ENCODE measurements at places on chromosomes 2 and 18. TPM values are rescaled to one million over a fixed set of nuclear protein-coding genes. Genes with fewer than 3 reads are reported as not detected.

- DNase-seq = no peak
Observed at GRCh38 chr2:235940330-235940729, 227.9 kb downstream of the GBX2 start.

- no peak for DNase-seq
Observed at GRCh38 chr2:99201959-99202678, 21.1 kb downstream of the MRPL30 start.

DNA sequence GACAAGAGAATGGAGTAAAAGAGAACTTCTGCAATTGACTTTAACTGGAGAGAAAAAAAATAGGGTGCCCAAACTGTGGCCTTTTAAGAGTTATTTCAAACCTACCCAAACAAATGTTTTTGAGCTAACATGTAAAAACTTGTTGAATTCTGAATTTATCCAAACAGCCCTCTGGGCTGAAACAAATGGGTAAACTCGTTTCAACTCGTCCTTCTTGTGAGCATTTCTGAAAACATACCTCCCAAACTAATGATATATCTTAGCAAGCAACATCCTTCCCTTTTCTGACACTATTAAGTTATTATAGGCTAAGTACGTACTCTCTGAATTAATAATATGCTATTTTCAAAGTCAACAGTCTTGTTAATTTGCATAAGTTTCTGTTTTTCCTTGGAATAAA lies 793.0 kb upstream of the ACVR2A start:
- DNase-seq = no peak

GRCh38 chr2:234593636-234594035 lies 96.8 kb upstream of the ARL4C start:
- DNase-seq = no peak

- DNase-seq = no peak
Observed at GRCh38 chr2:9127316-9127715, 79.3 kb upstream of the ASAP2 start.

Gene SERPINB3
- polyA plus RNA-seq = not detected

Gene SCTR
- 0.60 TPM for polyA plus RNA-seq

Gene NYAP2
- 0.18 TPM for polyA plus RNA-seq

Gene GLI2
- 6.7 TPM for polyA plus RNA-seq
